ENCODE measurements at places on chromosomes 4 and X.
A peak's percentile ranks its signal among the peaks of the same experiment; 100 is the strongest.

- DNase-seq, result no peak
Measured at GRCh38 chr4:6478546-6479220, 6.3 kb upstream of the PPP2R2C start.

GRCh38 chr4:16085822-16086221 lies 2.0 kb upstream of the PROM1 start:
- DNase-seq, result peak; percentile 78

DNA sequence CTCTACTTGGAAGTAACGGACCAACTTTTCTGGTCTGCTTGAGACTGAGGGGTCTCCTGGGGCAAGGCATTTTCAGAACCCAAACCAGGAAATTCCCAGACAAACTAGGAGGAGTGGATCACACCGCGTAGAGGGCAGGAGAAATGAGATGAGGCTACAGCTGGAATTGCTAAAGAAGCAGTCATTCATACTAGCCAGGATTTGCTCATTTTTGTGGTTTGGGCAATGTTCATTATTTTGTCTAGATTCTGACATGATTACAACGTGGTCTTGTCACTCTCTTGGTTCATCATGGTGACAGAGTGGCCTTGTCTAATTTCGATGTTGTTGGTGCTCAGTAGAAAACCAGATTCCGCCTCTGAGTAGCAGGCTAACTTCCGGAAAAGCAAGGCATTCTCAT lies 63.2 kb downstream of the BANK1 start:
- DNase-seq, result no peak

DNA sequence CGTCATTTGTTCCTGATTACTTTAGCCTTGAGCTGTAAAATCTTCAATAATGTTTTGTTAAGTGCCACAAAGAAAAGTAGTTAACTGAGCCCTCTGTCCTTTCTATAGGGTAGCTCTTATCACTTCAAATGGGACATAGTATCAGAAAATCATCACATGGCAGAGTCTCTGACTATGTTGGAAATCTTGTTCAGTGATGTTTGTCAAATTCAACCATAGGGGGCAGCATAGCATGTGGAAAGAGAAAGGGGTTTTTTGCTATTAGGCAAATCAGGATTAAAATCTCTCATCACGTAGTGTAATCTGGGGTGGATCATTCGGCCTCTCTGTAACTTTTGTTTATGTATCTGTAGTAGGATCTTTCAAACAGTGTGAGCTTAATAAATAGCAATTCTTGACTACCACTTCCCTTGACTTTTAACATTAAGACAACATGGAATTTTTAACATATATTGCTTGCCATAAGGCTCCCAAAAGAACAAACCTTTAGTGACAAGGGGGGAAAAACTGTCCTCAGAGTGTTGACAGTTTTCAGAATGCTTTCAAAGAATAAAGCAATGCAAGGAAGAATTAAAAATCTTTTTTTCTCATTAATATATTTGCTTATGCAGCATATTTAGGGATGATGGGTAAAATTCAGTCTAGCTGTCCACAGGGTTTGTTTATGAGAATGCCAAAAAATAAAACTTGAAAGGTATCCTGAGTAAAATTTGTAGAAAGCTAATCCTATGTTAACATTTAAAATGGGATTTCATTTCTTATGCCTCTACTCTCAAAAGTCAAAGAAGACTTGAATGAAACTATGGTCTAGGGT lies 127.2 kb downstream of the FBXW7 start:
- peak; percentile 32 for DNase-seq

DNA sequence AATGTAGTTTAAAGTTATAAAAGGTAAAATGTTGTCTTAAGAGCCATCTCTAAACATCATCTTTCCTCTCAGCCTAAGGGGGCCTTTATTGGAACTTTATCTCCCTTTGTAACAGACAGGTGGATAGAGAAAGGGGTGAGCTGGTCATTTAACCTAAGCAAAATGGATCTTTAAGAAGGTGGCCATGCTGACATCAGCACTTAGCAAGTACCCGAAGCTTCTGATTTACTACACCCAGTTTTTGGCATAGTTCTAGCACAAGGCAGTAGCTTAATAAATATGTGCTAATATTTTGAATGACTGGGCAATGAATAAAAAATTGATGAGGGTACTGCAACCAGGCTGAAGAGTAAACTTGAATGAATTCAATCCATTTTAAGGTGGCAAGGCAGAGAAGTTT lies 172.7 kb downstream of the GABRG1 start:
- DNase-seq, result no peak

DNA sequence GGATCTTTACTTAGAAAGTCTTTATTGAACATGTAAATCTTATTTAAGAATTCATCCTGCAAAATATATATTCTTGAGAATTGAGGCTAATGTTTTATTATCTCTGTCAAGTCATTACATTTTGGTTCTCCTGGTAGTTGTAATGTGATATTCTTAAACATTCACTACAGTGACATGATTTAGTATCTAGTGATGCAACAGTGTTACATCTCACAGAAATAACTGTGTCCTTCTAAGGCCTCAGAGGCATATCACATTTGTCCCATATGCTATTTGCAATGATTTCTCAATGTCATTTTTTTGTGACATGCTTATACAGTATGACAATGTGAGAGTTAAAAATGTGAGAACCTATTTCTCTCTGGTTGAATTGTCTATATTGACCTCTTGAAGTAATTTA lies 34.1 kb downstream of the PRRG1 start:
- no peak for DNase-seq

- no peak for DNase-seq
Measured at GRCh38 chrX:49695276-49696180, at the start of gene PAGE1. Gene PAGE1, minus strand, starts transcription at chrX:49695984. Its CDS starts 1,214 bp downstream, at chrX:49694770.
